ENCODE measurements at places on chromosomes 2 and 18.

DNA sequence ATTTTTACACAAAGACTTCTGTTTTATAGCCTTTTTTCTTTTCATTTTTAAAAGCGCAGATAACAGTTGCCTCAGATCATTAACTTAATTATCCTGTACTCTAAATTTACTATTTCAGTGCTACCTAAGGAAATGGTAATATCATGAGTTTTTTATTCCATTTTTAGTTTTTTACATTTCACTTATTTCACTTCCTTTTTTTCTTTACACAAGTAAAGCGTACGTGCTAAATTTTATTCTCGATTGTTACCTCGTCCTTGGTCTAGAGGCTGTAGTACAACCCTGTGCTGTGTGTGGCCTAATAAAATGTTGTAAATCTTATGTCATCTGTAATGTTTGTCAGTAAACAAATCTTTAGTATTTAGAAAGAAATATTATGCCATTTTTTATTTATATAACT, 49.2 kb downstream of the CRIM1 start:
- no peak for DNase-seq

DNA sequence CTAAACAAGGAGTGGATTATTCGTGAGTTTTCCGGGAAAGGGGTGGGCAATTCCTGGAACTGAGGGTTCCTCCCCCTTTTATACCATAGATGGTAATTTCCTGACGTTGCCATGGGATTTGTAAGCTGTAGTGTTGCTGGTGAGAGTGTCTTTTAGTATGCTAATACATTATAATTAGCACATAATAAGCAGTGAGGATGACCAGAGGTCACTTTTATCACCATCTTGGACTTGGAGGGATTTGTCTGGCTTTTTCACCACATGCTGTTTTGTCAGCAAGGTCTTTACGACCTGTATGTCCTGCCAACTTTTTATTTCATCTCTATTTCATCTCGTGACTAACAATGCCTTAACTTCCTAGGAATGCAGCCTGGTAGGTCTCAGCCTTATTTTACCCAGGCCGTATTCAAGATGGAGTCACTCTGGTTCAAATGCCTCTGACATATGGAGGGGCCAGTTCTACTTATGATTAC, 124.8 kb upstream of the B3GNT2 start:
- DNase-seq, result no peak

GRCh38 chr2:203547356-203547755, 12.3 kb upstream of the RAPH1 start:
- no peak for DNase-seq

DNA sequence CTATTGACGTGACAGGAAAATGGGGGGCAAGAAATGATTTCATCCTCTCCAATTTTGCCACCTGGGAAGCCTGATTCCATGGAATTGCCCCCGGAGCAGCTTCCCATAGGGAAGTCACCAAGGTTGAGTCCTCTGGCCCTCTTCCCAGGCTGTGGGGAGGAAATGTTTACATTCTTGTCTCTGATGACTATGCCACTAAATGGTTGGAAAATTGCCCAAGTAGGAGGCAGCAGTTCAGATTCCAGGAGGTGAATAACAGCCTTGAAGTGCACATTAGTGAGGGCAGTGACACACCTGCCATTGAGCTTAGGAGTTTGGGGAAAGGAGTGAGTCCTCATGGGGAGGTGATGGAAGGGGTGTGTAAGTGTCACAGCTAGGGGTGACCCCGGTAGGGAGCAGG, 449.2 kb upstream of the DCC start:
- DNase-seq, result no peak

DNA sequence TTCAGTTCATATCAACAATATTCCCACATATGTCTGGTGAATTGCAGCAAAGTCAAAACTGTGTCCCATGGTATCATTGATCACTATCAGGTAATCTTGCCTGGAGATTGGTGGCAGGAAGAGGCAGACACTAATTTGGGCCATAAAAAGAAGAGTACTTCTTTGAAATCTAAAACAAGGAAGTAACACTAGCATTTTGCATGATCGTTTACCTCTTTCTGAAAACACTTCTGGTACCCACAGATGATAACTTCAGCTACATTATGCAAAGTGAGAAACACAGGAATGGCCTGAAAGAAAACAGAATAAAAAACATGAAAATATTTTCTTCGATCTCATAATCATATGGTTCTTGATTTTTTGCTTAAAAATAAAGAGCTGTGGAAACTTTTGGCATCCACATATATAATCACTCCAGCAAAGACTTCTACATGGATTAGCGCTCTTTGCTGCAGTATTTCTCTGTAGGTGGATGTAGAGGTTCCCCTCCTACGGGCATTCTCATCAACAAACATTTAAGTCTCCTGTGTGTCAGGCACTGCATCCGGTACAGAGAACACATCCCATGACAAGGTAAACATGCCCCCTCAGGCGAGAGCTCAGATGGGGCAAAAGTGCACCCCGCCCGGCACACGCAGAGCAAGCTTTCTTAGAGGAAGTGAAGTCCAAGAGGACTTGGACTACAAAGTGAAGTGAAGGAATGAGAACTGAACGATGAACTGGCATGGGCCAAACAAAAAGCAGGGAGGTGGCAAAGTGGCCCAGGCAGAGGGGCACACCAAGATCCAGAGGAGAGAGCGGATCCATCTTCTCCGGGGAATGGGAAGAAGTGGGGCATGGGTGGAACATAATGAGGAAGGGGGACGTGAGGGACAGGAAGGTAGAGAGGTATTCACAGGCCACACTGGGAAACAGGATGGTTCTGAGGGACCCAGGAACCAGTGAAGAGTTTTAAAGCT, 68.0 kb upstream of the RIOK3 start:
- no peak for DNase-seq

- DNase-seq, result no peak
Measured at GRCh38 chr2:21084401-21084800, 39.4 kb upstream of the TDRD15 start.

Data from activated CD4-positive, alpha-beta T cell treated with anti-CD3 and anti-CD28 coated beads for 4 hours (primary cell).